Right lung (tissue), 10 donors: ENCODE measurements at places on chromosomes 4 and X. TPM values are rescaled to one million over a fixed set of nuclear protein-coding genes. Genes with fewer than 3 reads are reported as not detected.

DNA sequence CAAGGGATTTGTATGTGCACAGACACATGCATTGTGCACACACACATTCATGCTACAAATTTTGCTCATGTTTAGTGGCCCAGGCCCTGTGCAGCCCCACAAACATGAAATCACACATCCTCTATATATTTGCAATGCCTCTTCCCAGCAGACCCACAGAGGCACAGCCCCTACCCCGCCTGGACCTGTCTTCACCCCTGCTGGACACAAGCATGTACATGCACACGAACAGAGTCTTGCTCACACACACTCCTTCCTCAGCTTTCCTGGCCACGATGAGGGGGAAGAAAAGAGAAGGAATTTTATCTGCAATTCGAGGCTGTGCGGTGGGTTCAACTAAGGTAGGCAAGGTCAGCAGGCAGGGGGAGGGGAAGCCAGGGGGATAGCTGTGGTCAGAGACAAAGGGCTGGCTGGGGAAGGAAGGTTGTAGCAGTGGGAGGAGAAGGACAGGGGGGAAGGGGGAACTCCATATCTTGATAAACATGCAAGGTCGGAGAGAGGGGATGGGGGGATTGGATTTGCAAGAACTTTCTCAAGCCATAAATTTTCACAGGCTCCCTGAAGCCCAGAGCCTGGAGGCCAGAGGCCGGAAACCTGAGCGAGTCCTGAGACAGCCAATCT lies 156.4 kb downstream of the EFNB1 start:
- no peak for DNase-seq

GRCh38 chr4:37890801-37891259 lies at the start of gene TBC1D1:
Gene TBC1D1, plus strand, starts transcription at chr4:37891084. Its CDS starts 11,012 bp downstream, at chr4:37902096.
- no peak for DNase-seq

GRCh38 chr4:6730603-6731317 lies 14.8 kb downstream of the BLOC1S4 start:
- no peak for DNase-seq

DNA sequence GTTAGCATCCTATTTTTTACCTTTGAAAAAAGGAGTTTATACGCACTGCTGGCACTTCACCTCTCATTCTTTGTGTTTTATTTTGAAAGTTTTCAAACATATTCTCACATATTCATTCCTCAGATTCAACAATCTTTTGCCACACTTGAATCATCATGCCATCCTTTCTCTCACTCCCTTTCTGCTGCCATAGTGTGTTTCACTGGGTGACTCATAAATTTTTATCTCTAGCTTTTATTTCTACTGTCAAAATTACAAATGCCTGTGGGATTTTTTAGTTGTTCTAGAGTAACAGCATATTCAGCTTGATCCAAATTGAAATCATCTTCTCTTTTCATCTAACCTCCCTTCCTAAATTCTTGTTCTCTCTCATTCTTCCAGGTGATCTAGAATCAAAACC lies 28.0 kb downstream of the MFSD8 start:
- no peak for DNase-seq

DNA sequence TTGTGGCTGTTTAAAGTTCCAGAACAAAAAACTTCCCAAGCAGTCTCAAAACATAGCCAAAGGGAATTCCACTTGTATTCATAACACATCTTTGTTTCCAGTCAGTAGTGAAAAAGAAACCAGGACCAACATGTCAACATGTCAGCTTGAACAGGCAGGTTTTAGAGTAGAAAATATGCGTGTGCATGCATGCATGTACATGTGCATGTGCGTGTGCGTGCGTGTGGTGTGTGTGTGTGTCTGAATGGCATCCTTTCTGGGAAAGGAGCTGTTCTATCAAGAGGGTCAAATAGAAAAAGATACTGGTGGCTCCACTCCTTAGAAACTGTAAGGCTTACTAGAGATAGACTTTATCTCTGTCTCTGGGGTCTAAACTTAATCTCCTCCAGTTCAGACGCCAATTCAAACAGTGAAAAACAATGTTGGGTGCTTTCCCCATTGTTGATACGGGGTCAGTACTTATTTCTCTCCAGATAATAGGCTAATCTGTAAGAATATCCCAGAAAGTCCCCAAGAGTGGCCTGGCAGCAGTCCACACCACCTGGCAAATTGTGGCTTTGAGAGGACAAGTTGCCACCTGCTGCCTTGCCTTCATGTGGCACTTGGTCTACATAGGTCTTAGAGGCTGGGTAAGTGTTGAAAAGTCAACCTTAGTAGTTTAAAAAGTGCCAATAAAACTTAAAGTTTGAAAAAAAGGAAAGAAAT lies 110.4 kb downstream of the SCD5 start:
- no peak for DNase-seq

GRCh38 chrX:69014200-69014599 lies 151.1 kb downstream of the PJA1 start:
- DNase-seq: no peak

DNA sequence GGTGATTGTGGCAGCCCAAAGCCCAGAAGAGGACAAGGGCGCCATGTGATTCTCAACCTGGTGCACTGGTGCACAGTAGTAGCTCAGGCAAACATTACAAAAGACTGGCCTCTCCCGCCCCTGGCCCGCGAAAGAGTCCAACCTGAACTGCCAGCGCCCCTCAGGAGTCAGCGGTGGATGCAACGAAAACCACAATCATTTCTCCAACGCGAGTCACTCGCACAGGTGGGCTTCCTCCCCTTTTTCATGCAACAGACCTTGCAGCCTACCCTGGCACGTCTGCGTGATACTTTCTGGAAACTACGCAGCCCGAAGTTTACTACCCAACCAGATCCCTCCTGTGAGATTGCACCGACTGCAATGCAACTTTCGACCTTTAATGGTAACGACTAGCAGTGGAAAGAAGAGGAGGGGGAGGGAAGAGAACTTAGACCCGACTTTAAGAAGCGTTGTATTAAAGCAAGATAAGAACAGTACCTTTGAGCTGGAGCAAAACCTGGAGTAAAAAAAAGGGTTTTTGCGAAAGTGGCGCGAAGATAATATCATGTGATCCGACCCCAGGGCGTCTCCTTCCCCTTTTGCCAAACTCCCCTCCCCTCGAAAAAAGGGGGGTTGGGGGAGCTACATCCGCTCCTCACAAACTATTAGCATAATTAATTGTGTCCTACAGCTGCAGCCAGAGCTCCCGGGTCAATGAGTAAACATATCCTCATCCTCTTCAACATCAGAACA lies 63.3 kb upstream of the CCDC160 start:
- DNase-seq: no peak

DNA sequence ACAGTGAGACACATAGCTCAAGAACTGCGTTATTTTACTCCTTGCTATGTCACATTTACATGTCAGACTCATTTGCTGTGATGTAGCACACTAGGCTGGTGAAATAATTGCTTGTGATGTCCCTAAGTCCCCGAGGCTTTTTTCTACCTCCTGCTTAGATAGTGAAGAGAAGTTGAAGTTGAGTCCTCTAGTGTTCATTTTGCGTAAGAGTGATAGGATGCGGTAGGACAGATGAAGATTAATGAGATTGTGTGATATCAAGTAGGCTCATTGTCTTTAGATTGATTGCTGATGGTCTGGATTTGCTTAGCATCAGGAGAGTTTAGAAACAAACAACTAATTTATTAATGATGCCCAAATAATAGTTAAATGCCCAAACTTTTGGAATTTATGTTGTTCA lies 173.6 kb upstream of the NUDT6 start:
- DNase-seq: no peak

DNA sequence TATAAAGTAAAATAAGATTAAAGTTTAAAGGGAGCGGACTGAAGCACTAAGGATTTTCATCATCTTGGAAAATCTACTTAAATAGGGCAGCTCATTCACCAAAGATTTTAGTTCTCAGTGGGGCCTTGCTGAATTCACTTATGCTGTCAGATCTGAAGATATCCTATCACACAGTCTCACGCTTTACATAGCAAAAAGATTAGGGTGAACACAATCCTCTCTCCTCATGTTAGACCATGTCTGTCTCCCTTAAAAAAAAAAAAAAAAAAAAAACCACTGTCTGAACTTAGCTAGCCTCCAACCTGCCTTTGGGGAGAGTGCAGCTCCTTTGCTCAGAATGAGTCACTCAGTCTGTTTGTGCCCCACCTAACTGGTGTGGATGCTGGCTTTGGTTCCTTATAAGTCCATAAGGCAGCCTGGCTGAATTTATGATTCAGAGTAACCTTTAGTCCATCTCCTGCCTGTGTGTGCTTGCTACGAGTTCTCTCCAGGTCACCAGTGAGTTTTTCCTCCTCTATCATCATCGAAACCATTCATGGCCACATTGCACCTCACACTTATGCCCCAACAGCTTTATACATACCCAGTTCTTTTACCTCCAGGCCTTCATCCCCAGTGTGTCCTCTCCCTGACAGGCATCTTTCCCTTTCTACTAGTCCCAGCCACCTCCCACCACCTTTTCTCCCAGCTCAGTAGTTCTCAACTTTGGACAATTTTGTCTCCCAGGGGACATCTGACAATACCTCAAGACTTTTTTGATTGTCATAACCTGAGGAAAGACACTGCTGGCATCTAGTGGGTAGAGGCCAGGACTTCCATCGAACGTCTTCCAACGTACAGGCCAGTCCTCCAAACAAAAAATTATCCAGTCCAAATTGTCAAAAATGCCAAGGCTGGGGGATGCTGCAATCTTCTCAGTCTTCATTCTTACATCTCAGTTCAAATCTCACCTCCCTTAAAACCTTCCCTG lies 220.7 kb upstream of the EMCN start:
- no peak for DNase-seq

DNA sequence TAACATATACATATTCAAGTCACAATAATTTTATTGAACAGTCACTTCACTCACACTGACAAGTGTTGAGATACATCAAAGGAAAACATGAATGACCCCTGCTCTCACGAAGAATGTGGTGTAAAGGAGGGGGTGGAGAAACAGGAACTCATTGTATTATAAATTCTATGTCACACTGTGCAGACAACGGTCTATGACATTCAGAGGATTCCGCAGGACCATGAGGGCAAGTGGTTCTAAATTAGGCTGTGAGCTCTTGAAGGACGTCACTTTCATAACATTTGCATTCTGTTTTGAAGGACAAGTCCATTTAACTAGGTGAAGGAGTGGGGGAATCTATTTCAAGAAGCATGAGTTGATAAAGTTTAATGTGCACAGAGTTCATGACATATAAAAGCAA lies 415.2 kb upstream of the HS3ST1 start:
- no peak for DNase-seq

DNA sequence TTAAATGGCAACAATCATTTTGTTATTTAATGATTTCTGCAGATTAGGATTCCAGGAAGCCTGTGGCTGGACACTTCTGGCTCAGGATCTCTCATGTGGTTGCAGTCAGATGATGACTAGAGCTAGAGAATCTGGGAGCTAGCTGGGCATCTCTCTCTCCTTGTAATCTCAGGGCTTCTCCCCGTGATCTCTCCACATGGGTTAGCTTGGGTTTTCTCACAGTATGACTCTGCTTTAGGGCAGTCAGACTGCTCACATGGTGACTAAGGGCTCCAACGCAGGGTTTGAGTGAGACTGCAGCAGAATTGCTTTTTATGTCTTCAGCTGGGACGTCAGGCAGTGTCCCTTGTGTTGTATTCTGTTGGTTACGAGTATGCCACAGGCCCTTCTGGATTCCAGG lies 361.4 kb downstream of the CBLL2 start:
- no peak for DNase-seq

Gene TCEAL7
- 26.6 TPM for polyA plus RNA-seq

Gene GPR50
- polyA plus RNA-seq: not detected

Gene SLC16A2
- polyA plus RNA-seq: 27.0 TPM

Gene EDNRA
- 115 TPM for polyA plus RNA-seq

Gene UGT2B10
- polyA plus RNA-seq: not detected

Gene CLTRN
- 1.9 TPM for polyA plus RNA-seq

Gene TEX11
- polyA plus RNA-seq: not detected

Gene NFKB1
- 38.9 TPM for polyA plus RNA-seq

Gene PIGA
- polyA plus RNA-seq: 24.8 TPM

Gene TKTL2
- polyA plus RNA-seq: not detected
